Purkinje cell (primary cell): ENCODE measurements at places on chromosomes 11 and 22. TPM values are rescaled to one million over a fixed set of nuclear protein-coding genes. Genes with fewer than 3 reads are reported as not detected.

OAF gene
- polyA plus RNA-seq = 0.09 TPM in 1 of 2 replicates, not detected in the other

ZNF280B gene
- polyA plus RNA-seq = 8.8 and 8.9 TPM in 2 replicates

OR52I1 gene
- polyA plus RNA-seq = not detected in 2 replicates

ARFGAP3 gene
- 36.6 and 48.8 TPM in 2 replicates for polyA plus RNA-seq

CHST1 gene
- 3.8 and 9.0 TPM in 2 replicates for polyA plus RNA-seq

GSTT2 gene
- 0.43 TPM in 1 of 2 replicates, not detected in the other for polyA plus RNA-seq

OR2AG1 gene
- polyA plus RNA-seq = 0.15 and 0.17 TPM in 2 replicates

SAA4 gene
- polyA plus RNA-seq = not detected in 2 replicates

C11orf86 gene
- polyA plus RNA-seq = not detected in 2 replicates

ABCG4 gene
- polyA plus RNA-seq = 5.4 and 5.6 TPM in 2 replicates
